ENCODE measurements at places on chromosomes 3 and 15. TPM values are rescaled to one million over a fixed set of nuclear protein-coding genes. Genes with fewer than 3 reads are reported as not detected.

The GOLGA6L22 gene
- not detected for total RNA-seq

The SLC35G2 gene
- 0.21 TPM for total RNA-seq

The THSD4 gene
- total RNA-seq: 0.10 TPM

The KAT2B gene
- 31.1 TPM for total RNA-seq

The FSTL1 gene
- 2.6 TPM for total RNA-seq

The ATP10A gene
- 15.8 TPM for total RNA-seq

The COLQ gene
- total RNA-seq: 1.9 TPM

The GRIP2 gene
- total RNA-seq: not detected

The DUOX1 gene
- total RNA-seq: 0.10 TPM

The PRKCD gene
- total RNA-seq: 10.2 TPM

The GPD1L gene
- 16.8 TPM for total RNA-seq

The OR5K2 gene
- total RNA-seq: not detected

The ACAN gene
- total RNA-seq: under 0.01 TPM

The HACL1 gene
- 39.3 TPM for total RNA-seq

The AHSG gene
- total RNA-seq: not detected

The SERINC4 gene
- not detected for total RNA-seq

The CLDN11 gene
- 0.21 TPM for total RNA-seq

The STARD5 gene
- total RNA-seq: 14.1 TPM

The FILIP1L gene
- total RNA-seq: 0.42 TPM

The CPN2 gene
- not detected for total RNA-seq

The CEP152 gene
- total RNA-seq: 12.8 TPM

The GATM gene
- total RNA-seq: 2.3 TPM

The MGLL gene
- total RNA-seq: 10.7 TPM

The CFAP91 gene
- 0.21 TPM for total RNA-seq

The TMEM207 gene
- not detected for total RNA-seq

The LPP gene
- 32.5 TPM for total RNA-seq

The ALDH1L1 gene
- not detected for total RNA-seq

The WDR76 gene
- total RNA-seq: 6.7 TPM

The ATP2B2 gene
- not detected for total RNA-seq

The FBXL22 gene
- total RNA-seq: 0.52 TPM

The IDH2 gene
- 44.6 TPM for total RNA-seq

The THRB gene
- total RNA-seq: 0.94 TPM

The ADIPOQ gene
- under 0.01 TPM for total RNA-seq

The SLC27A2 gene
- total RNA-seq: 0.42 TPM

The CCR1 gene
- total RNA-seq: 60.7 TPM

The STRIT1 gene
- not detected for total RNA-seq

The FAH gene
- total RNA-seq: 4.8 TPM

The BLM gene
- total RNA-seq: 5.8 TPM

Data from mononuclear cell (primary cell).